ENCODE measurements at places on chromosomes 5 and 9.

DNA sequence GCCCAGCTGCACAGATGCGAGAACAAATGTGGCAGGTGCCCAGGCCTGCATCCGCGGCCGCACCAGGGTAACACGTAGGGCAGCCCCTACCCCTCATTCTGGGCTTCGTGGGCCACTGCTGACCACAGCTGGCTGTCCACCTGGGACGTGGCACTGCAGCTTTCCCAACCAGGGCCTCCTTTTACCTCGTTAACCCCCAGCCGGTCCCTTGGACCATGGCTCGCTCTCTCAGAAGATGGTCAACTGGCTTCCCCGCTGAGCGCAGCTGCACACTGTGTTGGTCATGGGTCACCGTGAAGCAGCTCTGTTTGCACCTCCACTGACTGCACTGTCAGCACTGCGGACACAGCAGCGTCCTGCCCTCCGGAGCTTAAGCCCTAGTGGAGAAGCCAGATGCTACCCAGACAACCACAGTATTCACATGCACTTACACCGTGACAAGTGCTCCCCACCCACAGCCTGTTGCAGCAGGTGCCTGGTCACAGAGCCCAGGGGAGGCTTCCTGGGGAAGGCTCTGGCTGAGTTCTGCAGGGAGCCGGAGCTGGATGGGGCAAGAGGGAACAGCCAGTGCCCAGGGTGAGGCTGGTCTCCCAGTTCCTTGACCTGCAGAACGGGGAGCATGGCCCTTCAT lies 10.5 kb upstream of the PLEKHG4B start:
- DNase-seq: no peak

DNA sequence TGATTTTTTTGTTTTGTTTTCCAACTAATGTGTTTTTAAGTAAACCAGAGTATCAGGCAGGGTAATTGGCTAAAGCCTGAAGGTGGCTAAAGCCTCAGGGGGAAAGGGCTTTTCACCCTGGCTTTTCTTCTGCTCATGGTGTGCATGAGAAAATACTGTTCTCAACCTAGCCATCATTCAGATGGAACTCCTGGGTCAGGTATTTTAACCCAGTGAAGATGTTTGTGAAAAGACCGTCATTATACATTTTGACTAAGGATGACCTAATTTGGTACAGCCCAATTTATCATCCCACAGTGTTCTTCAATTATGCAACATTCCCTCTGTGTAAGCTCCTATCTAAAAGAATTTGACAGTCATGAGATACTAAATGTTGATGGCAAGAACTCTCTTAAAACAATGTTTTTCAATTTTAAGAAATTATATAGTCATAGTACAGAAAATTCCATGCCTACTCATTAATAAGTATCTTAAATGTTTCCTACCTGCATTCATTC lies 209.5 kb upstream of the TARS1 start:
- no peak for DNase-seq

GRCh38 chr5:177507596-177508220 lies 1.9 kb downstream of the DOK3 start:
- DNase-seq: no peak

GRCh38 chr9:34771007-34771406 lies 61.1 kb upstream of the CCL21 start:
- DNase-seq: no peak

DNA sequence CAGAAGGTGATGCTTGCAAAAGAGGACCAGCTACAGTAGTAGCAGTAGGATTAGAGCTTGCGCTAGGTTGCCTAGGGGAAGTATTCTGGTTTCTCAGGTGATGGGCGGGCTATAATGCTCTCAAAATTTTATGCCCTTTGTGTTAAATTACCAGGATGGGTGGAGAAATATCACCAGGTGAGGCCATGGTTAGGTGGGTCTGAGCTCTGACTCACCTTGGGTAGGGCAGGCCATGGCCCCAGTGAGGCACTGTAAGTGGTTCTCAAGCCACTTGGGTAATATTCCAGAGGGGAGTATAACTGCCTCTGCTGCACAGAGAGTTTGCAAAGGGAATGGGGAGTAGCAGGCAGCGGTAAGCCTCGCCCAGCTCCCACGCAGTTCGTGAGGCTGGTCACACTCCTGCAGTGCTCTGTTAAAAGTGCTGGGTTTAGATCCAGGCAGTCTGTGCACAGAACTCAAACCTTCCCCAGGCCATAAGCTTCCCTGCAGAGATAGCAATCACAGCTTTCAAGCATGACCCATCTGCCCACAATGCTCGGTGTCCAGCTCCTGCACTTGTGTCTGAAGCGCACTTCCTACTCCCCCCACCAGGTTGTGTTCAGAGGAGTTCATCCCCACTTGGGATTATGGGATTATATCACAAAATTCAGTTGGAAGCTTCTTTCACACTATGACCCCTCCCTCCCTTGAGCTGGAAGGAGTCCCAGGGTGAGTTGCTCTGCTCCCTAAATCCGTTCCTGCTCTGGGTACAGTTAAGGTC lies 575.0 kb downstream of the CHSY3 start:
- DNase-seq: no peak

DNA sequence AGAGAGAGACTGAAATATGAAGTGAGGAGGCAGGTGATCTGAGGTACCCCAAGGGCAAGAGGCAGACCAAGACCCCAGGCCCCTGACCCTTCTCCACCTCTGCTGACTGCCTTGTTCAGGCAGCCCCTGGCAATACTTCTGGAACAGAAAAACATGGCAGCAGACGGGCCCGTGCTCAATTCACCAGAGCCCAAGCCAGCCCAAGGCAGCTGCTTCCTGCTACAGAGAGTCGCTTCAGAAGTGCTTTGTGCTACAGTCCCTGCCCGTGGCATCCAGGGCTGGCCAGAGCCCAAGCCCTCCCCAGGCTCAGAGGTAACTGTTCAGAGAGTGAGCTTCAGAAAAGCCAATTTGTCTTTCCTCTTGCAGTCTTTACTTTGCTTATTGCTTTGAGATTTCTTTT lies 151.4 kb upstream of the FSTL4 start:
- DNase-seq: no peak

DNA sequence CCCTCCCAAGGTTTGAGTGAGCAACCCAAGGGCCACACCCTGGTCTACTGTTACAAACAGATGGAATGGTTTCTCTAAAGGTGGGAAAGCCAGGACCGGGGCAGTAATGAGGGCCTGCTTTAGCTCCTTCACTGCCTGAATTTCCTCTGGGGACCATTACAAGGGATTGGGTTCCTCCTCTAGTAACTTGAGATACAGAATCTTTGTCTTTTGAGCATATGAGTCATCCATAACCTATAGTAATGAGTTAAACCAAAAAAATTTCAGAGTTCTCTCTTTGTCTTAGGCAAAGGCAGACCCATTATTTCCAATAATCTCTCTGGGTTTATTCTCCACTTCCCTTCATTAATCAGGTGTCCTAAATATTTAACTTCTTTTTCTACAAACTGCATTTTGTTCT lies 618.8 kb downstream of the HINT1 start:
- no peak for DNase-seq

All from stimulated activated CD4-positive, alpha-beta T cell treated with anti-CD3 and anti-CD28 coated beads, Interleukin-12 subunit alpha, Interleukin-12 subunit beta, amount 100 ng/mL, for 4 hours (primary cell).